Head of caudate nucleus (tissue), 42 donors: ENCODE measurements at places on chromosomes 16 and 17.

- peak; percentile 31 for DNase-seq
These were observed 185.4 kb downstream of the SEC14L1 start for GRCh38 chr17:77326076-77326591.

GRCh38 chr17:62101090-62101489 lies 36.0 kb upstream of the MED13 start:
- DNase-seq, result no peak

- DNase-seq, result no peak
These were observed 52.0 kb downstream of the LDHD start for GRCh38 chr16:75064403-75065148.

DNA sequence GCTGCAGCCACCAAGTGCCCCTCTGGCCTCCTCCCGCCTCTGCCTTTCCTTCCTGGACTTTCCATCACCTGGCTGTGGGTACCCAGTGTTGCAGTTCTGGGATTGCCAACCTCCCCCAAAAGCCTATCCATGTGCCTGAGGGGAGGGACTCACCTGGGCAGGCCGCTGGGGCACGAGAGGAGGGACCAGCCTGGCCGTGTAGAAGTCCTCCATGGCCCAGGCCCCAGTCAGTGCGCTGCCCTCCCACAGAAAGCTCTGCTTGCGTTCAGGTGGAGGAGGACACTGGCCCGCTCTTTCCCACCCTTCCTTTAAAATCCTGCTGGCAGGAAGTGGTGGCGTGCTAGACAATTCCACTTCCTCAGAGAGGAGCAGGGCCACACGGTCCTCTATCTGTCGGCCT lies 14.2 kb downstream of the SLX4 start:
- DNase-seq, result no peak

GRCh38 chr16:29022196-29022595 lies 37.3 kb downstream of the LAT start:
- DNase-seq, result no peak

DNA sequence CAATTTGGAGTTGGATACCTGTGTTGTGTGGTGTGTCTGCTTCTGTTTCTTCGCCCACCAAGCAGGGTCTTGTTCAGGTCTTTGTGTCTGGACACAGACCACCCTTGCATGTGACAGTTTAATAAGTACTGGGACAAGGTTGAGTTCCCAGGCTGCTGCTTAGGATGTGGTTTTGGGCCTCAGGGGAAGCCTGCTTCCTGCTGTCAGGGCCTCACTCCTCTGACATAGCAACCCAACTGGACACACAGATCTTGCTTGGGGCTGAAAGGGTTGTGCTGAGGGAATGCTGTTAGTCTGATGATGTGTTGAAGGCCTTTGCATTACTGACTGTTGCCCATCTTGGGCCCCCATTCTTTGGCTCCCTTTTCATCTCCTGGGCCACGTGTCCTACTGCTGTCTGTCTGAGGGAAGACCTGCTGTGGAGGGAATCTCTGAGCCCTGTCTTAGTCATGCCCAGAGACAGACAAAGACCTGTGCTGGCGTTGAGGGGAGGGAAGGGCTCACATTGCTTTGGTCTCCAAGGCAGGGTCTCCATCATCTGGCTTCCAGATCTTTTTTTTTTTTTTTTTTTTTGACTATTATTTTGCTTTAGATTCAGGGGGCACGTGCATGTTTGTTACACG lies 4.7 kb upstream of the TGFB1I1 start:
- DNase-seq, result no peak

DNA sequence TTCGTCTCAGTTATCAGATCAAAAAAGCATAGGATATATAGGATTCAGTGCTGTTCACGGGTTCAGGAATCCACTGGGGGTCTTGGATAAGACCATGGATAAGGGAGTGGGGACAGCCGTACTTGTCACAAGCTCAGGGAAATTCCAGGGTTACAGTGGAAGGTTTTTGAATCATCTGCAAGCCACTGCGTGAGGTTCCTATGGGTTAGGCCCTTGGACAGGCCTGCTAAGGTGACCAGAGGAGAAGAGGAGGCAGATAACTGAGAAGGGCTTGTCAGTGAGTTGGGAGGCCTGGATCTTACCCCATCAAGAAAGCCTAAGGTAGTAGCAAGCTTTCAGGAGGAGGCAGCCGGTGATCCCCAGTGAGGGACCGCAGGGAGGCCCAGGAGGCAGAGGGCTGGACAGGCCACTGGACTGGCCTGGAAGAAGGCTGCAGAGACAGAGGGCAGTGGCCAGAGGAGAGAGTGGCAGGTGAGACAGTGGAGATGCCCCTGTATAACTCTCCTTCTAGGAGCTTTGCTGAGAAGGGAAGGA lies 27.3 kb downstream of the NGFR start:
- no peak for DNase-seq

DNA sequence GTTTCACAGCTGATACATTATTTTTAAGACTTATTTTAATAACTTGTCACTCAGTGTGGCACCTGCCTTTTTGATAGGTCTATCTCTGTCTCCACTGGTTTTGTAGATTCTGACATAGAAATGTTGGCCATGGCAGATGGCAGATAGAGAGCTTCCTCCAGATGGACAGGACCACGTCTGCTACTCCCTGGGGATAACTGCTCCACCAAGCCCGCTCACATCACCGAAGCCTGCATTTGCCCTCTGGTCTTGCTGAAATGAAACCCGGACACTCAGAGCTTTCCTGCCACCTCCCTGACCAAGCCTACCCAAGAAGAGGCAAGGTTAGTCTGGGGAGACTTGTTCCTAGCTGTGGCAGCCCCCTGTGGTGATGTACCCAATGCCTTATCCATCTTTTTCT lies 16.4 kb upstream of the HAP1 start:
- DNase-seq, result no peak

- no peak for DNase-seq
These were observed 211.6 kb downstream of the WWOX start for GRCh38 chr16:78310990-78311561.

DNA sequence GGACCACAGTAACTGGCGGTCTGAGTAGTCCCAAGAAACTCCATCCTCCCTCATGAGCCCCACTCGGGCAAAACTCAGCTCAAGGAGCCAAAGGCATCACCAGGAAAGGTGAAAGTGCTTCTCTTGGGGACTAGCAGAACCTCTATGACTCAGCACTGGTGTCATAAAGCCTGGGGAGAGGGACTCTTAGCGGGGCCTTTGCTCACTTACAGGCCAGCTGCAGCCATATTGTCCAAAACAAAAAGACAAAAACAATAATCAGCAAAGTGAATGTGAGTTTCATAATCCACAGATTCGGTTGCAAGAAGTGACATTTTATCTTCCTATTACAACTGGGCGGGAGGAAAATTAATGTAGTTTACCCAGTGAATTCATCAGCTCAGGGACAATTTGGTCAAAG lies at the start of gene TEKT5:
Gene TEKT5 (minus strand): TSS at position 101 of the 400 bp plus-strand sequence. CDS start 57 bp downstream, at position 44.
- no peak for DNase-seq

DNA sequence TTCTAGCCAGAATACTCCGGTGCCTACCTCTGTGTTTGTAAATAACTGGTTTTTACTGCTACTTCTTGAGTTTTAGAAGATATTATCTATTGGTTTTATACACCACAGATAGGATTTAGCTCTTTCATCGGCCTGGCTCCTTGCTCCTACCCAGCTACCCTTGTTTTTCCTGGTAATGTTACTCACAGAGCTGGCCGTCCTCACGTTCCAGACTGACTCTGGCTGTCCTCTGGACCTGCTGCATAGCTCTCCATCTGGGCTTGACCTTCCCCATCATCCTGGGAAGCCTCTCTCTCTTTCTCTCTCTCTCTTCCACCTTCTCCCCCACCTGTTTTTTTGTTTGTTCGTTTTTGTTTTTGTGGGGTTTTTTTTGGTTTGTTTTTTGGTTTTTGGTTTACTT lies 51.5 kb downstream of the MPRIP start:
- no peak for DNase-seq
